ENCODE measurements at places on chromosomes 13 and 19.

DNA sequence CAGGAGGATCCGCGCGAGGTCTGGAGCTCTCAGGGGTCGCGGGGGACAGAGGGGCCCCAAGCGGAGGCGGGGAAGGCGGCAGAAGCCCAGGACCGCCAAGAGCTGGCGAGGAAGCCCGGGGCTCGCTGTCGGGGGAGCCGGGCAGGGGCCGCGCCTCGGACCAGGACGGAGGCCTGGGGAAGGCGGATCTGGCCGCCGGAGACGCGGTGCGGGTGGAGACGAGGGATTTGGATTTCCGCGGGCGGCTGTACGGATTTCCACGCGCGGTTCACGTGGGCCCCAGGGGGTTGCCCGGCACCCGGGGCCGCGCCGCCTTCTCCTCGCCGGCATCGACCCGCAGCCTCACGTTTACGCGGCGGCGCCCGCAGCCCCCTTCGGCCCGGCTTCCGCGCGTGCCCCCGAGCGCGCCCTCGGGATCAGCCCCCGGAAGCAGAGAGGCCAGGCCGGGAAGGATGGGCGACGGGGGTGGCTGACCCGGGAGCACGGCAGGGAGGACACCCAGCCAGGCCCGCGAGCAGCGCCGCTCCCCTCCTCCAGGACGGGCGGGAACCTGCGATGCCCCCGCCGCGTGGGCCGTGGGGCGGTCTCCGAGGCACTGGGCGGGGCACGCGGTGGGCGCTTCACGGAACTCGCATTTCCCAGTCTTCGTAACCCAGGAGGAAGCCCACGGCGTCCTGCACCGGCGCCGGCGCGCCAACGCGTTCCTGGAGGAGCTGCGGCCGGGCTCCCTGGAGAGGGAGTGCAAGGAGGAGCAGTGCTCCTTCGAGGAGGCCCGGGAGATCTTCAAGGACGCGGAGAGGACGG is 4.7 kb downstream of the F7 start:
- no peak for DNase-seq

DNA sequence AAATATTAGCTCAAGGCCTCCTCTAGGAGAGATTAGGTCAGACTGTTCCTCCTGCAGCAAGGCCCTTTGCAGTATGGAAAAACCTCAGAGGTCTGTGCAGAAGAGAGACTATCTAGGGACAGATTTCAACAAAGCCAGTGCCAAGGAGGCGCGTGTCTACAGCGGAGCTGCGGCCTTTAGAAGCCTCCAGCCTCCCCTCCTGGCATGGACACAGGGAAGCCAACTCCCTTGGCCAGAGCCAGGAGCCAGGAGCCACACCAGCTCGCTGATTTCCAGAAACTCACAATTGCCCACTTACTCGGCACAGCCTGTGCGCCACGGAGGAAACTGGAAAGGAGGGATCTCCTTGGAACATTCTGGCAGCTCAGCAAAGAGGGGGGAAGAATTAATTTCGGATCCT is 63.4 kb downstream of the INSR start:
- no peak for DNase-seq

GRCh38 chr19:42433503-42434260 is 6.5 kb upstream of the LIPE start:
- DNase-seq = no peak

DNA sequence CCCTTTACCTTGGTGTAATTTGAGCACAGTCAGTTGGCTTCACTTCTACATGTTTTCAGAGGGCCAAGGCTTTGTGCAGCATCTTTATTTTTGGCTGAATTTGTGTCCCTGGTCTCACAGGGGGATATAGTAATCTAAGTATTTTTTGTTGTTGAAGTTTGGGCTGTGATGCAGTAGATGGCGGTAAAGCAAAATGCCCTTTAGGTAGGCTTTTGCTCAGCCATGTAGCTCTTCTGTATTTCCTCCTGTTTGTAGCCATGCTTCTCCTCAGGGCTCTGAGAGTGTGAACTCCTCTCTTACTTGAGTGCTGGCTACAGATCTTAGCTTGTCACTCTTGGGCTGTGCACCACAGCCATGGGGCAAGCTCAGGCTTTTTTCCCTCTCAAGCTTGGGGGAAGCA is 328.6 kb downstream of the SLITRK5 start:
- no peak for DNase-seq

GRCh38 chr13:113320226-113320875 is 23.3 kb downstream of the LAMP1 start:
- DNase-seq = no peak

DNA sequence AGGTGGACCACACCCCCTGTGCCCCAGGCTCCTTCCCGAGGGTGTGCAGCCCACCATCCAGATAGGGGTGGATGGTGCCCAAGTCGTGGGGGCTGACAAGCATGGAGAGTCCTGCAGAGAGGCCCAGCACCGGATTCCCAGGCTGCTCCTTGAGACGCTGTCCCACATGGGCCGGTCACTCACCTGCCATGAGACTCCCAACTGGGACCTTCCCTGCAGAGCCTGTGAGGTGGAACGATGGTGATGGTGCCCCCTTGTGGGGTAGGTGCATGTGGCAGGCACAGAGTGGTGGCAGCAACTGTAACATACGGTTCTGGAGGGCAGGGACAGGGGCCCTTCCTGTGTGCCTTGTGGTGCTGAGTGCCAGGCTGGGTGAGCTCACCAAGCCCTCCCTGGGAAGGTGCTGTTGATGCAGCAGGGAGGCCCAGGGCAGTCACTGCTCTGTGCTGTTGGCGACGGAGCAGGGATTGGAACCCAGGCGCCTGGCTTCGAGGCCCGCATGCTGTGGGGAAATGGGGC is 33.1 kb downstream of the PPP1R37 start:
- no peak for DNase-seq

DNA sequence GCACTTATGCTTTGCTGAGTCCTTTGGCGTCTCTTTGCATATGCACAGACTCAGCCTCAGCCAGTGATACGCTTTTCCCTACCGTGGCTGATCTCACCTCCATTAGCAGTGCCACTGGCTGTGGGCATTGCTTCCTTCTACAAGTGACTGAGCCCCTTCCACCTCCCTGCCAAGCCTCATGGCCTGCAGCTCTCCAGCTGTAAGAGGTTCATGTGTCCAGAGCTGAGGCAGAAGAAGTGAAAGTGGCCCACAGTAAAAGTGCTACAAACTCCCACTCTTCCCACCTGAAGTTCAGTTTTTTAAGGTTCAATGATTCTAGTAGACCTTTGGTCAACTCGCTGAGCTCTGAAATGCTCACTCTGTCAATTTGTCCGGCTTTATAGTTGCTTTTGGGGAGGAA is 44.7 kb downstream of the SMARCA4 start:
- DNase-seq = no peak

DNA sequence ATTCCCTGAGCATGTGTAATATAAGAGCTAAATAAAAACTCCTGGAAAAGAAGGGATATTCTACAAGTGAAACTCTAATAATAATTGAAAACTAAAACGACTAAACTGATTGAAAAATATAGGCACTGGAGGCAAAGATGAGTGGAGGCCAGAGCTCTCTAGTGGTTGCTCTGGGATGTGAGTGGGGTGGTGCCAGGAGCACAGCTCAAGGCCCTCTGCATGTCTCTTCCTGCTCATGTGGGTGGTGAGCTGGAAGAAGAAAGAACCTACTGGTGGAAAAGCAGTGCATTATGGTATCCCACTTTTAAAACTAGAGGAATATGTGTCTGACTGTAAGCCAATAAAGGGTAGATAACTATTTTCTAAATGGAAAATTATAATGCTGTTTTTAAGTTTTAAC is 15.8 kb upstream of the ARHGEF7 start:
- no peak for DNase-seq

DNA sequence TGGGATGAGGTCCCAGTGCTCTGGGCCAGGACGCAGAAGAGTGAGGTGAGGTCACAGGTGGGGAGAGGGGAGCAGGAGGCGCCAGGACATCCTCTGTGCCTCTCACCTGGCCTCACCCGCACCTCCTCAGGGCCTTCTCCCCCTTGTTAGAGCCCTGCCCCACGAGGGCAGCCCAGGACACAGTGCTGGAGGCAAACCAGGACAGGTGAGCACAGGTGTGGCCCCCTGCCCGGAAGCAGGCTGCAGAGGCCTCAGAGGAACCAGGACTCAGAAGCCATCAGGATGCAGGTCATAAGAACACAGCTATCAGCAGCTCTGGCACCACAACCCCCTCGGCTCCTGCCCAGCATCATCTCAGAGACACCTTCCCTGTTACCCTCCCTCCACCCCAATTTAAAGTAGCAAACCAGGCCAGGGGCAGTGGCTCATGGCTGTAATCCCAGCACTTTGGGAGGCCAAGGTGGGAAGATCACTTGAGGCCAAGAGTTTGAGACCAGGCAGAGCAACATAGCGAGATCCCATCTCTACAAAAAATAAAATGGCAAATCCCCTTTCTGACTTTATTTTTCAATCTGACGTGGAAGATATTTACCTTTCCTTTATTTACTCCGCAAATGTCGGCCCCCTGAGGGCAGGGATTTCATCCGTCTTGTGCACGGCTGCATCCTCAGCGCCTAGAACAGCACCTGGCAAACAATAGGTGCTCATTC is at the start of gene CEACAM16:
Gene CEACAM16 (plus strand): TSS at position 660 of the 710 bp plus-strand sequence. CDS start 2,306 bp downstream, outside the sequence.
- DNase-seq = no peak

DNA sequence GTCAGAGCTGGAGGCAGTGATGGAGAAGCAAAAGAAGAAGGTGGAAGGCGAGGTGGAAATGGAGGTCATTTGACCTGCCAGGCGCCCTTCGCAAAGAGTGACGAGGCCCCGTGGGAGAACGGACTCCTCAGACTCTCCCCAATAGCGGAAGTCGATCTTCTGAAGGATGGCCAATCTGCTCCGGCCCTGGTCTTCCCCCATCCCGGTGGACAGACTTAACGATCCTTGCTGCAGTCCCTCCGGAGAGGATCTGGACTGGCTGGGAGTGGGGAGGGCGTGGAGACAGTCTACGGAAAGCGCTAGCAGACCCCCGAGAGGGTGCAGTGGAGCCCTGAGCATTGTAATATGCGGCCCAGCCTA is 11.9 kb downstream of the EPS8L1 start:
- no peak for DNase-seq

- DNase-seq = no peak
Measured at GRCh38 chr19:32233091-32233490, 112.3 kb upstream of the ZNF507 start.
